ENCODE measurements at places on chromosomes 5 and 9.

DNA sequence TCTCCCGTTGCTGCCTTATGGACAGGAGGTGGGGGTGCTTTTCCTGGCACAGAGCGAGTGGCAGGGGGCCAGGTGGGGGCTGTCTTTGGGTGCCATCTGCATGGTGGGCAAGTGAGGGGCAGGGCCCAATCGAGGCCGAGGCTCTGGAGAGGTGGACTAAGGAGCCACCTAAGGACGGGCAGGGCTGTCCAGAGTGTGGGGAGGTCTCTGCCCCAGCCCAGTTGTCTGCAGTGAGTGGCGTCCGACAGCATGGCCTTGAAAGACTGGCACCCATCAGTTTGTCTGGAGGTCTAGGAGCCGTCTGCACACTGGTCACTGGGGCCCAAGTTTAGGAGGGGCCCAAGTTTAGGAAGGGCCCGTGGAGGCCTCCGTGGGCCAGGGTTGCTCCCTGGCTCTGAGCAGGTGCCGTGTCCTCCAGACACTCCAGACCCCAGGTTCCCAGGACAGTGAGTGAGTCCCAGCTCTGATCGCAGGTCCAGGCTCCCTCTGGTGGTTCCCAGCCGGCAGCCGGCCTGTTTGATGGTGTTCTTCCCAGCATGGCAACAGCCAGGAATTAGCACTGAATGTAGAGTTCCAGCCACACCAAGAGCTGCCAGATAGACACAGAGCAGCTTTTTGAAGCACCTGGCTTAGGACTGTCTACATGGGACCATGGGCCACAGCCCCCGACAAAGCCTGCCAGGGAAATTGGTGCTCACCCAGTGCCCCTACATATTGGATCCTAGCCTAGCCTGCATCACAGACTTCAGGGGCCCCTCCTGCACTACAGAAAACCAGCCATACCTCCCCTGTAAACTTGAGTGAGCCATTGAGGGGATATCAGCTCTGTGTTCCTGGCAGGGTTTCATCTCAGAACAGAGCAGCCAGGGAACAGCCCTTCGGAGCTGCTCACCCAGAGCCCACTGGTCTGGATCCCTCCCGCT lies 120.9 kb downstream of the WNK2 start:
- DNase-seq: no peak

- DNase-seq: no peak
Observed at GRCh38 chr9:129149442-129149841, 28.6 kb downstream of the IER5L start.

DNA sequence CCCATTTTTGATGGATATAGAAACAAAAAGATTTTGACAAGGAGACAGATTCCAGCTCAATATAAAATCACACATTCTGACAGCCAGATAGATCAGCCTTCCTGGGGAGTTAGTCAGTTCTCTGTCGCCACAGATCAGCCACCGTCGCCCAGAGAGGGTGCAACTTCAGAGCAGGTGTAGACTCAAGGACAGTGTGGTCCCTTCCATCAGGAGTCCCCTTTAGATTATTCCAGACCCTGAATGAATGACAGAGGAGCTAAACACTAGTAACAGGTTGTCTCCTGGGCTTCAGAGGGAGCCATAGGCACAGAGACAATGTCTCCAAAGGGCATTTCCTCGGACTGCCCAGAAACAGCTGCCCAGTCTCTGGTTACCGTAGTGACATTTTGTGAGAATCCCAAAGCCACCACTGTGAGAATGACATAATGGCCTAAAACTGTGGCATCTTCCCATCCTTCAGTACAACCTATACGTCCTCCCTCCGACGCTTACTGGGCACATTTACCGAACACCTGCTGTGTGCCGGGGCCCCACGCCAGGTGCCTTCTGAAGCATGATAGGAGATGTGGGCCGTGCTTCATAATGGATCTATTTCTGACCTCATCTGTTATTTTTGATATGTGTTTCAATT lies 47.4 kb upstream of the SLC2A8 start:
- DNase-seq: no peak

GRCh38 chr5:139684350-139684880 lies 36.3 kb downstream of the CXXC5 start:
- no peak for DNase-seq

DNA sequence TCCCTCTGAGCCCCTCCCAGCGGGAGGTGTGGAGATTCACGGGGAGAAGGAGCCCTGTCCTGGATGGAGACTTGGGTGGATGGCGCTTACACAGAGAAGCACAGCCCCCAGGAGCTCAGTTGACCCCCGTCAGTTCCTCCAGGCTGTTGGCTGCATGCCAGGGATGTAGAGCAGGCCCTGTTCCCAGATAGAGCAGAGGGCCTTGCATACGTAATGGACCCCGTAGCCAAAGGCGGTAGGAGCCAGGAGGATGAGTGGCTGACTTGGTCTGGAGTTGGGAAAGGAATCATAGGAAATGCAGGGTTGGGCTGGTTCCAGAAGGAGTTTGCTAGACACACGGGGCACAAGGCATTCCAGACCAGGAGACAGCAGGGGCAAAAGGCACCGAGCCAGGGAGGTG lies 2.5 kb downstream of the PMPCA start:
- no peak for DNase-seq

GRCh38 chr5:111017731-111018130 lies 53.8 kb upstream of the TSLP start:
- no peak for DNase-seq

- peak; percentile 56 for DNase-seq
Observed at GRCh38 chr5:43017428-43017815, 22.7 kb downstream of the ANXA2R start.

DNA sequence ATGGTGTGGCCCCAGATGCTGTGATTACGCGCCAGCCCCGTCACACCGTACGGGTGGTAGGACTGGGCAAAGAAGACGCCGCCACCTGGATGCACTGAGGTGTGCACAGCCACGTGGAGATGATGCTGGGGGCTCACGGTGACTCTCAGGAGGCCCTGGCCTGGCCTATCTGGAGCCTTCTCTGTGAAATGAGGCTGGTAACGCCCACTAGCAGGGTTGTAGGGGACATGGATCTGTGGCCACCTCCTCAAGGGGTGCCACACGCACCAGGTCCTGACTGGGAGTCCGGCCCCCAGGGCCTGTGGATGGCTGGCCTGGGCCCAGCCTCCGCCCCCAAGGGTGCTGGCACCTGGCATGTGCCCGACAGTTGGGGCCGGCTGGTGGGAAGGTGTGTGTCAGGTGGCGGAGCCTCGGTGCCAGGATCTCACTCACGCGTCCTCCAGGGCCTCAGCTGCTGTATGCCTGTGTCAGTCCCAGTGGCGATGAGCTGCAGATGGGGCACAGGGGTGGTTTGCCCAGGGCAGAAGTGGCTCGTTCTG lies 32.4 kb downstream of the NEK6 start:
- DNase-seq: no peak

DNA sequence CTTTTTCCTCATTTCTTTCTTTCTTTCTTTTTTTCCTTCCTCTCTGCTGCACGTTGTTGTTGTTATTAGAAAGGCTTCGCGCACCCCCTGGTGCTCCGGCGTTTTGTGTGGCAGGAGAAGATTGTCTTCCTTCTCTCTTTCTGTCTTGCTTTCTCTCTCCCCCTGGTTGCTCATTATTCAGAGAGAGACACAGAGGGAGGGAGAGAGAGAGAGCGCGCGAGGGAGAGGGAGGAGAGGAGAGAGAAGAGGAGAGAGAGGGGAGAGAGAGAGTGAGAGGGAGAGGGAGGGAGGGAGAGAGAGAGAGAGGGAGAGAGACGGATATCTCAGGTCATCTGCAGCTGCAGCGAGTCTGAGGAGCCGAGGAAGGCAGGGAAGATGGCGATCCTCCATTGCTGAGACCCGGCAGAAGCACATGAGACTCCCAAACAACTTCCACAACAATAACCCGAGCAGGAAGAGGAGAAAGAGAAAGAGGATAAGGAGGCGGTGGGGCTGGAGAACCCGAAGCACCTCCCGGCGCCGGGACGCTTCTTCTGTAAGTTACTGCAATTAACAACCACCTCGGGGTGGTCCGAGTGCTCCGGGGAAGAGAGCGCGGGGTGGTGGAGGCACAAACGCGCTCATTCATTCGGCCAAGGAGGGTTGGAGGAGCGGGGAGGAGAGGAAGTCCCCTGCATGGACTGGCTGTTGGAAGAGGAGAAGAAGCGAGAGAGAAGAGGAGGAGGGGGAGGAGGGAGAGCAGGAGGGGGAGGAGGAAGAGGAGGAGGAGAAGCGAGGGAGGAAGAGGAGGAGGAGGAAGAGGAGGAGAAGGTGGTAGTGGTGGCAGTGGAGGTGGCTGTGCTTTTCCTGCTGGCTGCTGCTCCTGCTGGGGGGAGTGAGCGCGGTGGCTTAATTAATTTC lies at the start of gene ZNF462:
ZNF462 (plus strand) TSS at position 346 of the 900 bp plus-strand sequence. CDS start 60,218 bp downstream, outside the sequence.
- peak; percentile 80 for DNase-seq

DNA sequence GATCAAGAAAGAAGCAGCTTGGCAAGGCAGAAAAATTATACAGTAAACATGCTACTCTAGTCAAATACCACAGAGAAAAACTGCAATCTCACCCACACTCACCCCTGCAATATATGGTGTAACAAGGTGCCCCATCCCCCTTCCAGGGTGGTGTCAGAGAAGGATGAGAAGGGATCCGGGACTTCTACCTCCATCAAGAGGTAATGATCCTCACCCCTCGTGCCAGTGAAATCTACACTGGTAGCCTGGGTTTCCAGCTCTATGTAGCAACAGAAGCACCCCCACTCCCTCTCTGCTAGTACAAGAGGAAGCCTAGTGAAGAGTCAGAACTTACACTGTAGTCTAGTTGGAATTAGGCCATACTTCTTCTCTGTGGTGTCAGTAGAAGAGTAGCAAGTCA lies 18.9 kb downstream of the SLCO4C1 start:
- DNase-seq: no peak

- no peak for DNase-seq
Observed at GRCh38 chr9:18666348-18666747, 192.4 kb downstream of the ADAMTSL1 start.

GRCh38 chr9:124859803-124860581 lies 1.8 kb downstream of the RPL35 start:
- no peak for DNase-seq

GRCh38 chr9:124375726-124376125 lies 39.5 kb downstream of the PSMB7 start:
- no peak for DNase-seq

DNA sequence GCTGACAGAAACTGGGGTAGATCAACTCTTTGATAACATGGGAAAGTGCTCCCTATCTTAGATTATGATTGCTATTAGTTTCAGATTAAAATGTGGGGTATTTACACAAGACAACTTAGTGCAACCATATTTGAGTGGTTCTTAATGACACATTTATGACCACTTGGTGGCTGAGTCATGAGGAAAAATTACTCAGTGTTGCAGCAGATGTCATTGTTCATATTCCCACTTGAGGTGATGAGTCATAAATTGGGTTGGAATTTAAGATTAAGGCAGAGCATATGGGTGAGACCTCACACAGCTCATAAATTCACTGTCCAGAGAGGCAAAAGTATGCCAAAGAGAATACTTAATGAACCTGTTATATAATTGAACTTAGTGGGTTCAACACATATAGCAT lies 408.3 kb downstream of the DMRT2 start:
- DNase-seq: peak; percentile 57

DNA sequence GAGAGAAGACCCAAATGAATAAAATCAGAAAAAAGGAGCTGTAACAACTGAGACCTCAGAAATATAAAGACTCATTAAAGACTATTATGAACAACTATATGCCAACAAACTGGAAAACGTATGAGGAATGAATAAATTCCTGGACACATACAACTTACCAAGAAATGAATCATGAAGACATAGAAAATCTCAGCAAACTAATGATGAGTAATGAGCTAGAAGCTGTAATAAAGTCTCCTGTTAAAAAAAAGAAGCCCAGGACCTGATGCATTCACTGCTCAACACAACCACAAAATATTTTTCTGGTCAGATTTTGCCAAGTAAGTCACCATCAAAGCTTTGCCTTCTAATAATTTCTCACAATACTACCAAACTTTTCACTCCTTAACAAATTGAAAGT lies 666.7 kb downstream of the LRRC70 start:
- DNase-seq: no peak

DNA sequence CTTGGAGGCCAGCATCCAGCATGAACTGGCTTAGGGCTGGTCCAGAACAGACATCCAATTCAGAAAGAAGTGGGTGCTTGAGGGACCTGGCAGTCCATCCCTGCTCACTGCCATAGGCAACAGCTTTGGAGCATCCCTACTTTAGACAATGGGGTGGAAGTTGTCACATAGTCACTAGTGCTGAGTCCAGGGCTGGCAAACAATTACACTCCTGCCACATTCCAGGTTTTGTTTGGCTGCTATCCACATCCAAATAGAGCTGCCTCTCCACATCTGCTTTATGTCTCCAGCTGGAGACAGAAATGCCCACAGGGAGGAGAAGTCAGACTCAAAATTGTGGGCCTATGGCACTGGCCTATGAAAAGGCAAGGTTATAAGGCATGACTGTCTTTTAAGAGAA lies 7.0 kb downstream of the FSTL4 start:
- no peak for DNase-seq

- no peak for DNase-seq
Observed at GRCh38 chr9:109708451-109708945, 71.5 kb upstream of the PALM2AKAP2 start.

GRCh38 chr5:27612161-27612560 lies 573.8 kb upstream of the CDH9 start:
- no peak for DNase-seq

- DNase-seq: peak; percentile 73
Observed at GRCh38 chr5:134289509-134290113, 63.7 kb upstream of the PPP2CA start.

DNA sequence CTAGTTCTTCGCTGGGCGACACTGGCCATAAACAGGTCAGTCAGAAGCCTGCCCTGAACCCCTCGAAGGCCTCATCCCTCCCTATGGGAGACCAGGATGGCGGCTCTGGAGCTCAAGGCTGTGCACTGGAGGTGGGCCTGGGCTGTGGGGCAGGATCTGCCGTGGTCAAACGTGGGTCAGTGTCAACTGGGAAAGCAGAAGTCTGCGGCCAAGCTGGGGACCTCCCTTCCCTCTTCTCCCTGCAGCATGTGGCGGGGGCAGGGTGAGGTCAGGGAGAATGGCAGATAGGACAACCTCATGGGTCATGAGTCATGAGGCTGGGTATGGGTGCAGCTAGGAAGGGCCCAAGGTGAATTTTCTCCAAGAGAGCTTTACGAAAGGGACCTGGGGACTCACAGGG lies 132.9 kb downstream of the RXRA start:
- no peak for DNase-seq

DNA sequence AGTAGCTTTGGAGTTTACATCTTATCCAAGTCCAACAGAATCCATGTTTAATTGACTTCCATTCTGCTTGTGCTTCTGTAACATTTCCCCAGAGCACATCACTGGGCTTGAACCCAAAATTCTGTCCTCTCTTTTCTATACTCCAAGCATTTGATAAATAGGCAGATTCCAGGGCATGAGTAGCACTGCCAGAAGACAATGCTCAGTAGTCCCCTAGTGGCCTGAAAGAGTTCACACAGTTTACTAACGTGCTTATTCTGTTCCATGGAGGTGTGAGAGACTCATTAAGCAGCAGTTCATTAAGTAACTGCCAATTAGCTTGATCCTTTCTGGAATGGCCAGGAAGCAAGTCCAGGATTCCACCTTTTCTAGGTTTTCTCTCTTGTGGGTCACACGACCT lies 9.4 kb upstream of the GABRA6 start:
- no peak for DNase-seq

- no peak for DNase-seq
Observed at GRCh38 chr5:873328-873727, 19.3 kb downstream of the BRD9 start.

GRCh38 chr5:110056580-110057114 lies 366.9 kb downstream of the MAN2A1 start:
- DNase-seq: no peak

- DNase-seq: no peak
Observed at GRCh38 chr5:79716839-79717238, 27.2 kb downstream of the CMYA5 start.

Measured in SJSA1 (cell line).